Kidney (tissue), 22 donors: ENCODE measurements at places on chromosomes 3 and 15. TPM values are rescaled to one million over a fixed set of nuclear protein-coding genes. Genes with fewer than 3 reads are reported as not detected.

Gene PDZRN3
- 13.2 TPM for total RNA-seq

DNA sequence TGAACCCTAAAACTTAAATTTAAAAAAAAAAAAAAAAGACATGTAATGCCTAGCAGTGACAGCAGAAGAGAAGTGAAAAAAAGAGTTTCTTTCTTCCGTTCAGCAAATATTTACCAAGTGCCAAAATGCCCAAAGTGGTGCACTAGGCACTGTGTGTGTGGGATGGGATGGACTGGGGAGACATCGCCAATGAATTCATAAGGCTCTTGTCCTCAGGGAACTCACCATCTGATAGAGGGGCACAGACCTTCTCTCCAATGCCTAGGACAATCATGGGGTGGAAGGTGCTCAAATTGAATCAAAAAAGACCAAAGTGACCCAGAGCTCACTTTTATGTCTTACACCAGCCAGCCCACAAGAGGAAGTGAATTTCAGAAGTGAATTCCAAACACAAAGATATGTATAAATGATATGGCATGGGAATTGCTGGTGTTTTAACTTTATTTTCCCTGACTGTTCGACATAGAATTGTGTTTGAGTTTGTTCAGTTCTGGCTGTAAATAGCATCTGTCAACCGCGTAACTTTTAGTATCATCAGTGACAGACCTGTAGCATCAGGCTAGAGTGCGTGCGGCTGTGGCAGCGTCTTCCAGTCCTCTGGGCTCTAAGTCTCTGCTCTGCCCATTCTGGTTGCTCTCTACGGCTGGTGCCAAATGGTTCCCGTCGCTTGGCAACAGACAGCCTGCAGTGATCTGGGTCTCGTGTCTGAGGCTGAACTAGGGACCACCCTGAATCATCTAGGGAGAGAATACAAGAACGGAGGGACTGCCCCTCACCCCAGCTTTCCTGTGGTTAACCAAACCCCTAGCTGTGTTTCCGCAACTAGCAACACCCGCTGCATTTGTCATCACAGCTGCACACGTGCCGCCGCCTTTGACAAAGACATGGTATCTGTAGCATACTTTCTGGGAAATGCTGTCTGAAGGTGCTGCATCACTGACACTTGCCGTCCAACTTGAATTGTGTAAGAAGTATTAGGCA lies 154.0 kb upstream of the THBS1 start:
- H3K4me1 ChIP-seq, result no peaks in the 10 kb centered on the region
- no peak overlapping the region for H3K4me3 ChIP-seq
- no peaks in the 10 kb centered on the region for H3K36me3 ChIP-seq

DNA sequence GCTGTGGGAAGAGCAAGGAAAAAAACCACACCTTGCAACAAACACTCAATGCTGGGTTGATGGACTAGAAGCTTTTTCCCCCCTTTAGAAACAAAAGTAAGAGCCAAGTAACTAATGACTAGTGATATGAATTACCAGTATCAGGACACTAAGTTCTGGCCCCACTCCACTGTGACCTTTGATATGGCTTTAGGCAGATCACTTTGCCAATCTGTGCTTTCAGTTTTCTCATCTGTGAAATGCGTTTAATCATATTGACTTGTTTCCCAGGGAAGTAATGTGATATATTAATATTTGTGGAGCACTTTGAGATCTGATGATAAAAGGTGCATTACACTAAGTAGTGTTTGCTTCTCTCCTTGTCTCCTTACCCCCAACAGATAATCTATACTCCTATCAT lies 319.3 kb upstream of the SATB1 start:
- H3K36me3 ChIP-seq, result no peaks in the 10 kb centered on the region
- H3K27ac ChIP-seq, result no peak overlapping the region
- no peaks in the 10 kb centered on the region for H3K4me1 ChIP-seq
- no peak overlapping the region for H3K4me3 ChIP-seq
- no peaks in the 10 kb centered on the region for H3K27me3 ChIP-seq

GRCh38 chr3:45226206-45226915 lies at the start of gene TMEM158:
TSS of gene TMEM158 (minus strand) at chr3:45226287. CDS start at chr3:45226027, 260 bp downstream.
- no peak within 1 kb of the TSS for H3K27ac ChIP-seq
- H3K27me3 ChIP-seq, result peaks cover 8% of the 10 kb centered on the region
- peak within 1 kb of the TSS; percentile 62 for H3K4me3 ChIP-seq
- H3K4me1 ChIP-seq, result peaks cover 4% of the 10 kb centered on the region
- no peaks in the 10 kb centered on the region for H3K36me3 ChIP-seq
